ENCODE measurements at places on chromosomes 11 and 22. TPM values are rescaled to one million over a fixed set of nuclear protein-coding genes. Genes with fewer than 3 reads are reported as not detected.

- DNase-seq = peak; percentile 17
Measured at GRCh38 chr11:11620921-11621572, 758 bp downstream of the GALNT18 start.

- no peak for DNase-seq
Measured at GRCh38 chr11:64558065-64558745, 32.8 kb upstream of the SLC22A12 start.

DNA sequence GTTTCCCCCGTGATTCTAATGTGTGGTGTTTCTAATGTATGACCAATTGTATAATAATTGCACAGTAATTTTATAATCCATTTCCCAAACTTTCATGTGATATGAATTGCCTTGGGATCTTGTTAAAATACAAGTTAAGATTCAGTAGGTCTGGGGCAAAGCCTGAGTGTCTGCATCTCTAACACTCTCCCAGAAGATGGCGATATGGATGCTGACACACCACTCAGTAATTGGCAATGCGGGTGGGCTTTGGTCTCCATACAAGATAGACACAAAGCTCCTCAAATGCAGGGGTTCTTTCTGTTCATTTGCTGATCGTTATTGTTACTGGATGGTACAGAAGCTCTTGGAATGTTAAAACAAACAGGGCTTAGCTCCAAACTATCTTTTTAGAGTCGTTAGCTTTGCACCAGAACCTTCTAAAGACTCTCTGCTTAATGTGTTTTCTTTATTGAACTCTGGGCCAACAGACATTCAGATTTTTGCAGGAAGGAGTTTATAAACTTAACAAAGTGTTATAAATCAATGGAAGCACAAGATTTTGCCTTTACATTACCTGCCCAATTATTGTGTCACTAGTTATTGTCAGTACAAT is 45.4 kb upstream of the ANO3 start:
- no peak for DNase-seq

- no peak for DNase-seq
Measured at GRCh38 chr11:119424775-119425174, 1.8 kb upstream of the THY1 start.

GRCh38 chr11:127143251-127143650 is 142.7 kb upstream of the KIRREL3 start:
- no peak for DNase-seq

DNA sequence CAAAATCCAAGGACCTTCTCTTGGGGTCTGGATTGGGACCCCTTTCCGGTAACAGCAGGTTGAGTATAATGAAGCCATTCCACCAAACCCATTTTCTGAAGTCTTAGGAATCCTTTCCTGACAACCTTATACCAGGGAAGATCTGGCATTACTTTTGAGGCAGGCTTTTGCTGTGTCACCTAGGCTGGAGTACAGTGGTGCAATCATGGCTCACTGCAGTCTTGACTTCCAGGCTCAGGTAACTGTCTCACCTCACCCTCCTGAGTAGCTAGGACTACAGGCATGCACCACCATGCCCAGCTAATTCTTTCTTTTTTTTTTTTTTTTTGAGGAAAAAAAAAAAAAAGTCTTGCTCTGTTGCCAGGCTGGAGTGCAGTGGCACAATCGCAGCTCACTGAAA is 55.8 kb upstream of the TREH start:
- no peak for DNase-seq

PRAME gene
- 3.7 TPM for total RNA-seq

DNA sequence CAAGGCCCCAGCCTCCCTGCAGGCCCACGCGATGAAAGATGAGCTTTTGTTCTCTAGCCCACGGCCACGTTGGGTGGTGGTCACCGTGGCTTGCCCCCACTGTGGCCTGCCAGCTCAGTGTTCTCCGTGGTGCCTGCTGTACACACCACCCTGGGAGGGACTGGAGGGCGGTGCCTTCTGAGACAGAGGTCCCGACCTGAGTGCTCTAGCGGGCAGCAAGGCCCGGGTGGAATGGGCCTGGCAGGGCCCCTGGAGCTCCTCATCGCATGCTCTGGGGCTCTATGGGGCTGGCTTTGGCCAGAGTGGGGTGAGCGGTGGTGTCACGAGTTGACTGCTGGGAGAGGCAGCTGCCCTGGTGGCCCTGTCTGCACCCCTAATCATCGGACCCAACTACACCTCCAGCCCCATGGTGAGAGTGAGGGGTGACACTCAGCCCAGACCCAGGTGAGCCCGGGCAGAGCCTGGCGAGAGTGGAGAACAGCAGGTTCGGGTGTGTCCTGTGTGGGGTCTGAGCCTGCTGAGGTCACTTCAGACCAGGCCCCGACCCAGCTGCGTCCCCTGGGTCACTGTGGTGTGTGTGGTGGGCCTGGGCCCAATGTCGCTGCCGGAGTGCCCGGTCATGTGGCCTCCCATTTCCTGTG is 541.9 kb downstream of the TBC1D22A start:
- DNase-seq = no peak

Measured in adrenal gland (tissue), 19 donors.